ENCODE measurements at places on chromosomes 13 and 19. TPM values are rescaled to one million over a fixed set of nuclear protein-coding genes. Genes with fewer than 3 reads are reported as not detected.
A peak's percentile ranks its signal among the peaks of the same experiment; 100 is the strongest.

- no peak overlapping the region for H3K4me3 ChIP-seq
- H3K36me3 ChIP-seq: no peaks in the 10 kb centered on the region
- no peaks in the 10 kb centered on the region for H3K4me1 ChIP-seq
- H3K27me3 ChIP-seq: no peaks in the 10 kb centered on the region
These were observed 1513.5 kb upstream of the PRR20A start for GRCh38 chr13:55627221-55627620.

GRCh38 chr13:101303521-101303920 is 112.8 kb downstream of the NALCN start:
- H3K4me1 ChIP-seq: no peaks in the 10 kb centered on the region
- no peaks in the 10 kb centered on the region for H3K36me3 ChIP-seq
- H3K27me3 ChIP-seq: no peaks in the 10 kb centered on the region
- no peak overlapping the region for H3K27ac ChIP-seq

DNA sequence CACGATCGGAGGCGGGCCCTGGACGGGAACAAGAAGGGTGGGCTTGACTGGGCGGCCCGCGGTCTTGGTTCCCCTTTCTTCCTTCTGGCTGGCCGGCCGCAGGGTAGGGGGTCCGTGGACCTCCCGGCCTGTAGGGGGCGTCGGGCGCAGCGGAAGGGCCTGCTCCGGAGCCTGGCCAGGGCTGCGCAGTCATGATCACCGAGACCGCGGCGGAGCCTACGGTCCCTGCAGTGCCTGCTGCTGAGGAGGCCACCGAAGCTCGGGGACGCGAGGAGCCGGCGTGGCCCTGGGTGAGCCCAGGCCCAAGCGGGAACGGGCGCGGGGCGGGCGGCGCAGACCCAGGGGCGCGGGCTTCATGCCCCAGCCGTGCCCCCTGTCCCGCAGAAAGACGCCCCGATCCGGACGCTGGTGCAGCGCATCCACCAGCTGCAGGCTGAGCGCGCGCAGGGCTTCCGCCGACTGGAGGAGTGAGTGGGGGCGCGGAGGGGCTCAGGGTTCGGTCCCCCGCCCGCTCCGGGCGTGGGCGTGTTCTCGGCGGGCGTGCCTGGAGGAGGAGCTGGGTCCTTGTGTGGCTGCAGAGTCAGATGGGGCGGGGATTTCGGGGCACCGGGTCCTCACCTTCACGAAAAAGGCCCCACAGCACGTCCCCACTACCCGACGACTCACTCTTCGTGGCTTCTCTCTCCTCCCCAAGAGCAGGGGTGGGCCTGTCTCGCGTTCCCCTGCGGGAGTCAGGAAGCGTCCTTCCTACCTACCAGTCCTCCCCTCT is at the start of gene REX1BD:
REX1BD (plus strand) TSS at position 188 of the 769 bp plus-strand sequence; CDS start at position 192, 4 bp downstream.
- peak within 1 kb of the TSS; percentile 89 for H3K27ac ChIP-seq
- H3K4me1 ChIP-seq: peaks cover 23% of the 10 kb centered on the region
- H3K36me3 ChIP-seq: peaks cover 10% of the 10 kb centered on the region

DNA sequence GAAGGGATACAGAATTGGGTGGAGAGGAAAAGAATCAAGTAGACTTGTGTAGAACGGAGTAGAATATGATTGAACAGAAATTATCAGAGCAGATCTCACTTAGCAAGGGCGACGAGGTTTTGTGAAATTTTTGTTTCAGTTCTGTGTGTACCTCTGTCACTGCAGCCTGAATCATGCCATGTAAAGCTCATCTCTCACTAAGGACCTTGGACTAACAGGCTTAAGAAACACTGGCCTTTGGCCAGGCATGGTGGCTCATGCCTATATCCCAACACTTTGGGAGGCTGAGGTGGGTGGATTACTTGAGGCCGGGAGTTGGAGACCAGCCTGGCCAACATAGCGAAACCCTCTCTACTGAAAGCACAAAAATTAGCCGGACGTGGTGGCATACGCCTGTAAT is 62.6 kb downstream of the MYH14 start:
- no peaks in the 10 kb centered on the region for H3K4me1 ChIP-seq
- peaks cover 38% of the 10 kb centered on the region for H3K36me3 ChIP-seq
- H3K27ac ChIP-seq: no peak overlapping the region
- H3K4me3 ChIP-seq: no peak overlapping the region

DNA sequence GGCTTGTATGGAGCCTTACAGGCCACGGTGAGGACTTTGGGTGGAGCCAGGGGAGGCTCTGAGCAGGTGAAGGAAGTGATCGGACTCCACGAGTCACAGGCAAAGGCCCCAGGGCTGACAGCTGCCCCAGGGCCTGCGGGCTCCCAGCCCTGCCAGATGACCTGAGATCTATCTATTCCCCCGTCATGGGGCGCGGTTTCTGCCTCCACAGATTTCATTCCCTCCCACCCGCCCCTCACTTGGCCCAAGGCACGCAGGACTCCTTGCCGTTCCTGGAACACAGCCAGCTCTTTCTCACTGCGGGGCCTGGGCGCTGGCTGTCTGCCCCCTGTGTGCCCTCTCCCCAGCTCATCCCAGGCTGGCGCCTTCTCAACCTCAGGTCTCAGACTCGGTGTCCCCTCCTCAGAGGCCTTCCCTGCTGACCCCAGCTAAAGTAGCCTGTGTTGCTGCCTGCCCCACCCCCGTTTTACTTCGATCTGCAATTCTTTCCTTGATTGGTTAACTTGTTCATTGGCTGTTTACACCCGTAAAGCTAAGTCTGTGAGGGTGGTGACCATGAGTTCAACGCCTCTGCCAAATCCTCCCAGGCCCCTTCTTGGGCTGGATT is 13.9 kb upstream of the PAK4 start:
- no peak overlapping the region for H3K4me3 ChIP-seq
- no peaks in the 10 kb centered on the region for H3K4me1 ChIP-seq
- peaks cover 12% of the 10 kb centered on the region for H3K27me3 ChIP-seq

GRCh38 chr13:101003566-101003965 is 329.0 kb upstream of the TMTC4 start:
- DNase-seq: no peak
- H3K4me1 ChIP-seq: no peaks in the 10 kb centered on the region
- no peaks in the 10 kb centered on the region for H3K27me3 ChIP-seq
- H3K4me3 ChIP-seq: no peak overlapping the region
- no peak overlapping the region for H3K27ac ChIP-seq
- no peaks in the 10 kb centered on the region for H3K36me3 ChIP-seq

- H3K4me1 ChIP-seq: peaks cover 20% of the 10 kb centered on the region
- no peak overlapping the region for H3K4me3 ChIP-seq
- peak overlapping the region; percentile 63 for H3K27ac ChIP-seq
- DNase-seq: peak; percentile 64
- no peaks in the 10 kb centered on the region for H3K36me3 ChIP-seq
- no peaks in the 10 kb centered on the region for H3K27me3 ChIP-seq
These were observed 146.9 kb upstream of the SOX21 start for GRCh38 chr13:94859278-94859691.

DNA sequence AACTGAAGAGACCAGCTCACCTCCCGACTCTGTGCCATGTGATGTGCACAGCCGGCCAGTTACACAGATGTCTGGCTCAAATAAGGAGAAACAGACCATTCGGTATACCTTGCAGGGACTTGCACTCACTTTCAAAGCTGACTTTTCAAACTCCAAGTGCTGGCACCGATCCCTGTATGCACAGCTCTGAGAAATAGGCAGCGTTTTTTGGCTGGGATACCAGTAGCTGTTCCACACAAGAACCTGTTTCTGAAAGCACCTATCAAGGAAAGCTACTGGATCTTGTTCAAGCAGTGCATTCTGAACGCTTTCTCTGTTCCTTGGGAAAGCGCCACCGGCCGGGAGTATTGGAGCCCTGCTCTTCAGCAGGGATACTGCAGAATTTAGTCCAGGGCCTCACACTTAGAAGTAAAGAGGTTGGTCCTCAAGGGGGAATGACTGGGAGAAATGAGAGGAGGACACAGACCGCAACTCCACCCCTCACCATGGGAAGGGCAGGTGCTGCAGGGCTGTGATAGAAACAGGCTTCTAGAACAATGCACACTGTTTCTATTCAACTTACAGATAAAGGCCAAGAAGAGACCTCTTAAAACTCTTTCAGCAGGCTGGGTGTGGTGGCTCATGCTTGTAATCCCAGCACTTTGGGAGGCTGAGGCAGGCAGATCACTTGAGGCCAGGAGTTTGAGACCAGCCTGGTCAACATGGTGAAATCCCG is 53.6 kb upstream of the PABPC3 start:
- no peaks in the 10 kb centered on the region for H3K36me3 ChIP-seq
- H3K27me3 ChIP-seq: peaks cover 57% of the 10 kb centered on the region
- no peak overlapping the region for H3K27ac ChIP-seq

DNA sequence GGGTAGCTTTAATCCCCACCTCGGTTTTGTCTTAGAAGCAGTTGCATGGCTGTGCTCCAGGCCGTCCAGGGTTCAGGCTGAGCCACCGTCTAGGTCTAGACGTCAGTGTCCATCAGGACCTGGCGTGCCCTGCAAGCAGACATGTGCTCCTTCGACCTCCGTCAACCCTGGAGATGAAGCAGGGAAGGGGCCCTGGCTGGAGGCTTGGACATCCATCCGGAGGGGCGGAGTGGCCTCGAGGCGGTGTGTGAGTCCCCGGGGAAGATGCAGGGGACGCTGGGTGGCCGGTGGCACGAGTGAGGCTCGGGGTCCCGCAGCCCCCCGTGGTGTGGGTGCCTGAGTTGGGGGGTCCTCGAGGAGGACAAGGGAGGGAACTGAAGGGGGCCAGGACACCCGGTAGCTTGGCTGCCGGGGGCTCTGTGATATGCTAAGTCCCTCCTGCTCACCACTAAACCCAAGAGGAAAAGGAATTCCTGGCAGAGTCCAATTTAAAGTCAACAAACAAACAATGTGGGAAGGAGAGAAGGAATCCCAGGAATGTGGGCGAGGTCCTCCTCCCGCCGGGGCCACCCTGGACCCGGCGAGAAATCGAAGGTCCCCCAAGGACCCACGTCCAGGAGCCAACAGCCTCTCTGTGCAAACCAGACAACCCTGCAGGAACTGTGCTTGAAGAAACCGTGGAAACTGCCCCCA is 14.9 kb upstream of the PTBP1 start:
- no peak for DNase-seq
- H3K27ac ChIP-seq: peak overlapping the region; percentile 83
- H3K36me3 ChIP-seq: no peaks in the 10 kb centered on the region

DNA sequence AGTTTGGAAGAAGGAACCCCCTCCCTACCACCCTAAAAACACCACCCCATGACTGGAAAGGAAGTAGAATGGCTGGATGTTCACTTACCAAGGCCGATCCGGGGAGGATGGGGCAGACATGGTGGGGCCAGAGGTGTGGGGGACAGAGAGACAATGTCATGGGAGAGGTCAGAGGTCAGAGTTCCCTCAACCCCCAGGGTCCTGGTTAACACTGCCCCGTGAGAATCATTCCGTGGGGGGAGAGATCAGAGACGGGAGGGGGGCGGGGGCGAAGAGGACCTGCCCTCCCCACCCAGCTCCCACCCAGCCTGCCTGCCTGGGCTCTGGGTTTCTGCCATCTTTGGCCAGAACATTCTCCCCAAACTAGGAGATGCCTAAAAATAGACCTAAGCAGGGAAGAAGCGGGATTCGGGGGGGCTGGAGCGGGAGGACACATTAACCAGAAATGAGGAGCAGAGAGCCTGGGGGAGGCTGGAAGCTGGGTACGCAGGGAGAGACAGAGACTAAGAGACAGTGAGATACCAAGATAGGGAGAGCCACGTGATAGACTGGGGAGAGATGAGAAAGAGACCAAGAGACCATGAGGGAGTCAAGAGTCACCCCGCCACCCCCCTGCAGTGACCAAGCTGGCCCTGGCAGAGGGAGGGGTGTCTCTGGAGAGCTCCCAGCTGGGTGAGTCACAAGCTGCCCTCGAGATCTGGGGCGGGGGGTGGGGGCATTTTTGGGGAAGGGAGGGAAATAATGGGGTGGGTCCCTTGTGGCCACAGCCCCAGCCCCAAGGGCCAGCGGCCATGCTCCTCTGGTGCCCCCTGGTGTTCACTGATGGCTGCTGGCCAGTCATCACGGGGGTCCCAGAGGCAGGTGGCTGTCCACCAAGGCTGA is 6.1 kb upstream of the KANK2 start:
- H3K4me1 ChIP-seq: peaks cover 27% of the 10 kb centered on the region
- H3K4me3 ChIP-seq: no peak overlapping the region
- peak; percentile 75 for DNase-seq
- H3K27me3 ChIP-seq: no peaks in the 10 kb centered on the region
- H3K36me3 ChIP-seq: peaks cover 53% of the 10 kb centered on the region

DNA sequence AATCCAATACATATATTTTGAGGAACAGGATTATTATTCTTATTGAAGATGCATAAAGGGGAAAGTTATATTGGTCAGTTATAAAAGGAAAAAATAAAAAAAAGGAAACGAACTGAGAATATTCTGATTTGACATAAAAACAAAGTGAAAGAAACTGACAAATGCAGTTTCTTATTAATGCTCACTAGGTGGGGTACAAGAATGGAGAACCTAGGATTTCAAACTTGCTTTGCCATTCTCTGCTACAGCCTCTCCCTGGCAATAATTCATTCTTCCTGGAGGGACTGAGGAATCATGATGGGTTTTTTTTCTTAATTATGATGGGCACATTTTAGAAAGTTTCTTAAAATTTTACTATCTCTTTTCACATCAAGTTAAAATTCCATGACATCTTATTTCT is 154.9 kb downstream of the PCDH9 start:
- H3K27me3 ChIP-seq: no peaks in the 10 kb centered on the region
- no peak overlapping the region for H3K27ac ChIP-seq
- no peaks in the 10 kb centered on the region for H3K4me1 ChIP-seq
- DNase-seq: no peak
- no peak overlapping the region for H3K4me3 ChIP-seq
- no peaks in the 10 kb centered on the region for H3K36me3 ChIP-seq

DNA sequence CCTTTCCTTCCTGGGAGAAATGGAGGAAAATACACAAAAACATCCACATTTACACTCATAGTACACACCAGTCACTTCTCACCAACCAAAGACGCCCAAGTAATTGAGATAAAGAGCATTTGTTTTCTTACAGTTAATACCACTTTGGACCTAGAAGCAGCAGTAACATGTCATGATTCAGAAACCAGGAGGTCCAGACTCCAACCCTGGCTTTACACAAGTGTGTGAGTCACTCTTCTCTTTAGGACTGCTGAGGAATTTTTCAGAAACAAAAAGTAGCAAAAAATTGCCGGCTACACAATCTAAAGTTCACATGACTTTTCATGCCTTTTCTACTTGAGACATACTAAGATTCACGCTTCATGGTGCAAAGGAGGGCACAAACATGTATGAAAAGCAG is 42.1 kb downstream of the TUBGCP3 start:
- no peak for DNase-seq
- H3K36me3 ChIP-seq: peaks cover 71% of the 10 kb centered on the region
- H3K4me1 ChIP-seq: no peaks in the 10 kb centered on the region
- H3K27ac ChIP-seq: no peak overlapping the region

GRCh38 chr19:35430409-35431144 is 17.5 kb upstream of the FFAR2 start:
- no peaks in the 10 kb centered on the region for H3K36me3 ChIP-seq
- H3K4me3 ChIP-seq: no peak overlapping the region
- no peak for DNase-seq

RGS9BP gene
- 2.1 TPM for total RNA-seq

CDC42EP5 gene
- 25.5 TPM for total RNA-seq

MAG gene
- total RNA-seq: not detected

ATP8B3 gene
- total RNA-seq: 2.1 TPM

LRP3 gene
- total RNA-seq: 13.8 TPM

RFPL4AL1 gene
- total RNA-seq: not detected

ZNF626 gene
- 14.0 TPM for total RNA-seq

Measured in lower lobe of right lung (tissue), 2 donors.